ENCODE measurements at places on chromosomes 3 and 15.

DNA sequence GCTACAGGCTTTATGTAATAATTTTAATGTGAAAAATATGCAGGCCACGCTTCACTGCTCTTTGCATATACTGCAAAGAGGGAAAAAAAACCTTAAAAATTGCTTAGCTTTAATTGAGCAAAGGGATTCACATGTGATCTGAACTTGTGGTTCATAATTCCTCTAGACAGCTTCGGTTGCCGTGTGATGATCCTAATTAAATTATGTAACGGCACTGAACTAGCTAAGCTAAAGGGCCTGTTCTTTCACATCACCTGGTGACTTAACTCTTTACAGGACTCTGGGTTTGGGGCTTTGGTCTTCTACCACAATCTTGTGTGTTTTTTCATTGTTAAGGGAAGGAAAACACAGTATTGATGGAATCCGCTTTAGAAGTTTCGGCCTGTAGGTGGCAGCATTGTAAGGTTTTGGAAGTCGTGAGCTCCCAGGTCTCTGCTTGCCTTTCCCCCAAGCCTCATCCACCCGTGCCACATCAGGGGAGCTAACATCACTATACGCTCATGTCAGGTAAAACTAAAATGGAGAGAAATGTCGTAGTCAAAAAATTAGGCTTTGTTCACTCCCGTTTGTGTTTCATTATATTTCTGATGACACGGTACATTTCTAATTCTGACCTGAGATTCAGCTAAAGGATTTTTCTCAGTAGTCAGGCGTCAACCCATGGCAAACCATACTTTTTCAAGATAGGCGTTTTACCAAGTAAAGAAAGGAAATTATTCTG lies 205.6 kb upstream of the DPH6 start:
- peak; percentile 10 for DNase-seq

DNA sequence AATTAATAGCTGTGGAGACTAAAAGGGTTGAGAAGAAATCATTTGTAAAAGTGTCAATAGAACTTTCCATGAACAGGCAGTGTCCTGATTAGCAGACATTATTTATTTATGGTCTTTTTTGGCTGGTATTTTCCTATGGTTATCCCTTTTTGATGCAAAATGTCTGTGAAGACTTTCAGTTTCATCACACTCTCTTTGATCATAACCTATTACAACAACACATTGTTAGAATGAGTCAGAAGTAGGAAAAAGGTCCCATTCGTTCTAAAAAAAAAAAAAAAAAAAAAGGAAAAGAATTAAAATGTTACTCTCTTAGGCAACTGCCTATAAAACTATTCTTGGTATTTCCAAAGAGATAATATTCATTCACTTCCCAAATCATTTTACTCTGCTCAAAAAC lies 62.1 kb downstream of the SLC49A4 start:
- no peak for DNase-seq

- DNase-seq, result no peak
Measured at GRCh38 chr3:169255511-169255910, 408.0 kb downstream of the MECOM start.

GRCh38 chr15:70768257-70768883 lies 5.0 kb upstream of the UACA start:
- no peak for DNase-seq

- DNase-seq, result no peak
Measured at GRCh38 chr3:52752045-52752660, 18.6 kb downstream of the NEK4 start.

GRCh38 chr3:155676252-155676981 lies 68.5 kb downstream of the PLCH1 start:
- DNase-seq, result no peak

- no peak for DNase-seq
Measured at GRCh38 chr3:49664300-49664699, 9.9 kb upstream of the APEH start.

DNA sequence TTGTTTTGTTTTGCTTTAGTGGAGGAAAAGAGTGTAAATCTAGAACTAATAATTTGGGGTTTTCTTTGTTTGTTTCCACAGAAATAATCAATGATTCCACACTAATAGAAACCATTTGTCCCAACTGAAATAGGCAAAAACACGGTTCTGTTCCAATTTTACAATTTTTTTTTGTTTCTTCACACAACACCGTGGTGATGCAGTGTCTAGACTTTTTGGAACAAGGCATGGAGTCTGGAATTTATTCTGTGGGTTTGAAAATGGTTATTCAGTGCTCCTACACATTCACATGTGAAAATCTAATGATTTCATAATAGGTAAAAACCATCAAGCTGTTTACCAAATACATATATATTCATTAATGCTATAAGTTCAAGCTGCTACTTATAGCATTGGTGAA lies 629.0 kb upstream of the TGFBR2 start:
- DNase-seq, result no peak

- no peak for DNase-seq
Measured at GRCh38 chr3:172262991-172263608, 185.2 kb downstream of the GHSR start.

GRCh38 chr15:37682304-37682703 lies 252.1 kb upstream of the TMCO5A start:
- DNase-seq, result no peak
